ENCODE measurements at places on chromosomes 13 and 19.

DNA sequence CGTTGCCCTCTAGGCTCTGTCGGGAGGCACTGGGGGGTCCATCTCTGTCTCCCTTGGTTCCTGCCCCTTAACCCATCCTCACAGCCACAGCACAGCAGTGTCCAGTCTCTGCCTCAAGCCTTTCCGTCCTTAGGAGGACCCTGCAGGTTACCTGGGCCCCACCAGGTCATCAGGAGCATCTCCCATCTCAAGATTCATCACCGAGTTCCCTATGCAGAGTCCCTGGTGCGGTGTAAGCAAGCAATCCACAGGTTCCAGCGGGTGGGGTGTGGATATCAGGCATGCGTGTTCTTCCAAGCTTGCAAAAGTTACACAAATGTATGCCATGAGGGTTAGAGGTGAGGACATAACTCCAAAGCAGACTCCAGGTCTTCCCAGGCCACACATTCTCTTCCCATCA, 20.9 kb upstream of the GAS6 start:
- DNase-seq: no peak

DNA sequence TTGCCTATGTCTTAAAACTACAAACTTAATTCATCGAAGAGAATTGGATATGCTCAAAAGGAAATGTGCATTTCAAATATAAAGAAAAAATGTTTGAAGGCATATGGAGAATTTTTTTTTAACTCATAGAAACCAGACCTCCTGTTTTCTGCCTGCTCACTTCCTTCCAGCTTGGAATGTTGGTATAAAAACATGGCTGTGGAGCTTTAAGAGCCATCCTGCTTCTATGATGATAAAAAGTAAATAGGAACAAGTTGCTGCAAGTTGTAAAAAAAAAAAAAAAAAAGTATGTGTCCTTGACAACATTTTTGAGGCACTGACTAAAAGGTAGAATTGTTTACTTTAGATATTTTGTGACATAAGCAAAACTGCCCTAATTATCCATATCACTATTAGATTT, 1230.7 kb downstream of the PCDH9 start:
- DNase-seq: no peak

DNA sequence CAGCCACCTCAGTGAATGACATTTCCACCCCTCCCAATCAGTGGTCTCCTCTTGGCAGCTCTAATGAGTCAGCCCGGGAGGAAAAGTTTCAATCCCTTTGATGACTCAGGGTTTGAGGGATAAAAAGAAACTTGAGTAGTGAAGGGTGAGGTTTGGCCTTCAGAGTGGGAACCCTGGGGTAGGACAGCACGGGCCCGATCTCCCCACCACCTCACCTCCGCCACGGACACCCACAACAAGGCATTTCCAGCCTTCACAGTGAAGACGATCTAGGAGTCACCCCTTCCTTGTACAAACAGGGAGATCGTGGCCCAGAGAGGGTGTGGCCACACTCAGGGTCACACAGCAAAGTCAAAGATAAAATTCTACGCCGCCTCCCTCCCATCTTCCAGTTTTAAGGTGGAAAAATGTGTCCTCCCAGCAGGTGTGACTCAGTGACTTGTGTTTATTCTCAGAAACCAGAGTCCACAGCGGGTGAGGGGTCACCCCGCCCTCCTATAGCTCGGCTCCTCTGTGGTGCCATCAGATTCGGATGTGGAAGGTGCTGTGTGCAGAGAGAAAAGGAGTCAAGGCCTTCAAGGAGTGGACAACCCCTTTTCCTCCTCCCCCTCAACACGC, 12.3 kb downstream of the CIB3 start:
- DNase-seq: no peak

GRCh38 chr13:25587326-25587980, 215.7 kb downstream of the ATP8A2 start:
- no peak for DNase-seq

DNA sequence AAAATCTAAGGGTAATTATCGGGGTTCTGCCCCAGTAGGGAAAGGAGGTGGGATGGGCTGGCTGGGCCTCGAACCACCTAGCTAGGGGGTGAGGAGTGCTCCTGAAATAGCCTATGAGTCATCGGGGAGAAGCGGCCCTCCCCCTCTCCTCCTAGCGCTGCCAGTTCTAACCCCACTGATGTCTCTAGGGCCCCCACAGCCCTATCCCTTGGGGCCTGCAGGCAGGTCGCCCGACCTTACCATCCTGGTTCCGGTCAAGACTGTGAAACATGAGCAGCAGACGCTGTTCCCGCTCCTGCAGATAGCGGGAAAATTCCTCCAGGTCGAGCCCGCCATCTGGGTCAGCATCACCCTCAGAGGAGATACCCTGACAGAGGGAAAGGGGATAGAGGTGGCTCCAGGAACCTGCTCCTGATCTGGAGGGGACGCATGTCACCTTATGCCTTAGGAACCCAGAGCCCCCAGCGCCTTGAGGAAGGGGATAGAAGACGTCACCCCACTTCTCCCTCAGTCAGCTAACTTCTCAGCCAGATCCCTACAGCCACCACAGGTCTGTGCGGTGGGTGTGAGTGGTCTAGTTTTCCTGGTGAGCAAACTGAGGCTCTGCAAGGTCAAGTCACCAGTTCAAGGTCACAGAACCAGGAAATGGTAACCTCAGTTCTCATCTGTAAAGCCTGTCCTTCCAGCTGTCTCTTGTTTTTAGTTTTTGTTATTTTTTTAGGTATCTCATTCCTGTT, 1.5 kb downstream of the SLC25A23 start:
- no peak for DNase-seq

- no peak for DNase-seq
Measured at GRCh38 chr19:3657395-3657769, 30.8 kb upstream of the CACTIN start.

GRCh38 chr13:45851956-45852355, 403 bp upstream of the SIAH3 start:
- DNase-seq: no peak

- DNase-seq: no peak
Measured at GRCh38 chr19:15099017-15099582, 8.1 kb upstream of the SYDE1 start.

- DNase-seq: no peak
Measured at GRCh38 chr13:48879854-48880253, 95.9 kb upstream of the FNDC3A start.

DNA sequence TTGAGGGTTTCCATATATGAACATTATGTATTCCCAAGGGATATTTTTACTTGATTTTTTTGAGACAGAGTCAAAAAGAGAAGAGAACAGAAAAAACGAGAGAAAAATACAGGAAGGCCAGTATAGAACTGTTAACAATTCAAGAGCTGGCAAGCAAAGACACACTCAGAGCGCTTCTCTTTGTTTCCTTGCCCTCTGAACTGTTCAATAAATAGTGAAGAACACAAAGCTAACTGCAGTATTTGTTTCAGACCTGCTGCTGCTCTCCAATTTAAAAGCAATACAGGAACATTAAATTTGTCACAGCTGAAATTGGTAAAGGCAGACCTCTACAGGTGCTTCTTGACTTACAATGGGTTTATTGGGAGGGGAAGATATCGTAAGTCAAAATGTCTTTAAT, 14.0 kb upstream of the NEK3 start:
- DNase-seq: no peak

GRCh38 chr19:15962319-15962718, 13.5 kb downstream of the OR10H4 start:
- DNase-seq: no peak

- peak; percentile 73 for DNase-seq
Measured at GRCh38 chr19:35247526-35248309, 1.1 kb upstream of the LSR start.

DNA sequence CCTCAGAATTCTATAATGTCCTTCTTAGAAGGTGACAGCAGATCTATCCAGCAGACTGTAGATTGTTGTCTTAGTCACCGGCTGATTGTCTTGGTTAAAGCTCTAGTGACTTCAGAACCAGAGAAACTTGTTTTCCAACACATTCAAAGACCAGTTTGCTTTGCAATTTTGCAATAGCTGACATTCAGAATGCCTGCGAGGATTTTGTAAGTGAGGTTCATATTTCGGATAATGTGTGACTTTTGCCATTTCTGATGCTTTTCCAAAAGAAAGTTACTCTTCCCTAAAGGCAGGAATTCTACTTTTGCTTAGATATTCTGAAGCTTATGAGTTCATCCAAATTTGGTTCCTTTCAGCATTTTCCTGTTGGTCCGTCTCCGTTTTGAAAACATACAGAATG, 13.2 kb downstream of the SPINT2 start:
- DNase-seq: no peak

GRCh38 chr13:91347996-91348905, 764 bp downstream of the MIR17HG start:
- DNase-seq: peak; percentile 30

- DNase-seq: no peak
Measured at GRCh38 chr19:12137221-12137940, 2.8 kb downstream of the ZNF20 start.

- DNase-seq: no peak
Measured at GRCh38 chr19:46239193-46240024, 9.9 kb downstream of the IGFL1 start.

DNA sequence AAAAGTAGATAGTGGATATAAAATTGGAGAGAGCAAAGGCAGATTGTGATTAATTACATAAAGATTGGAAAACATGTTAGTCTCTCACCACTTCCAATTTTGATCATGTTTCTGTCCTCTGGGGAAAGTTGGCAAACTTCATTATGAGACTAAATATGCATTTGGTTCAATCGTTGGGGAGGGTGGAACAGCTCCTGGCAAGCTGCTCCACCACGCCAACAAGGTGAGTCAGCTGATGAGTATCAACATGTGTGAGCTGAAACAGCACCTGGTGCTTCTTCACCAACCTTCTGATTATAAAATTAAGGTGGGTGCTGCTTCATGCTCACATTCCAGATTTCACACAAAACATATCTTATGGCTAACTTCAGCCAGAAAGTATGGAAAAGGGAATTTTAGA, 1784.6 kb downstream of the SLITRK5 start:
- DNase-seq: no peak

- DNase-seq: peak; percentile 60
Measured at GRCh38 chr19:1360818-1361461, 22.8 kb upstream of the NDUFS7 start.

- DNase-seq: no peak
Measured at GRCh38 chr13:32476021-32476731, 48.2 kb upstream of the N4BP2L1 start.

DNA sequence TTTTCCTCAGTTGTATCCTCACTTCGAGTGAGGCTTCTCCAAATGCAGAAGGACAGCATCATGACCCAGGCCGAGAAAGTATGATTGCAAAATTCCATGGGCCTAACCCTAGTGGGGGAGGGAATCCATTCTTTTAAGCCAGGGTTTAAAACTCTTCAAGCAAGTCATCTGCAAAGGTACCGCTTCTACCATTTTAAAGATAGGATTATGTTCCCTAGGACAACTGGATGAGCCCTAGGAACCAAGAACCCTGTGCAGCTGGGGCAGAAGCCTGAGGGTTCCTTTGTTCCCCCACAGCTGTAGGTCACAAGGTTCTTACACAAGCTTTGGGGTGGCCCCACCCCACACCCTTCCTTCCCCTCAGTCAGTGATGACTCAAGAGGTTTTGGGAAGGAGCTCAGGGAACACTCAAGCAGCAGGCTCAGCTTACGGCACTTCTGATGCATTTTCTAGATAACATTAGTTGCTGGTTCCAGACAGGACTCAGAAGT, 13.5 kb downstream of the ARL11 start:
- no peak for DNase-seq

- no peak for DNase-seq
Measured at GRCh38 chr19:34633802-34634201, 43.2 kb downstream of the SCGB2B2 start.
